Epithelial cell of prostate (primary cell): ENCODE measurements at places on chromosomes 1 and 21.

DNA sequence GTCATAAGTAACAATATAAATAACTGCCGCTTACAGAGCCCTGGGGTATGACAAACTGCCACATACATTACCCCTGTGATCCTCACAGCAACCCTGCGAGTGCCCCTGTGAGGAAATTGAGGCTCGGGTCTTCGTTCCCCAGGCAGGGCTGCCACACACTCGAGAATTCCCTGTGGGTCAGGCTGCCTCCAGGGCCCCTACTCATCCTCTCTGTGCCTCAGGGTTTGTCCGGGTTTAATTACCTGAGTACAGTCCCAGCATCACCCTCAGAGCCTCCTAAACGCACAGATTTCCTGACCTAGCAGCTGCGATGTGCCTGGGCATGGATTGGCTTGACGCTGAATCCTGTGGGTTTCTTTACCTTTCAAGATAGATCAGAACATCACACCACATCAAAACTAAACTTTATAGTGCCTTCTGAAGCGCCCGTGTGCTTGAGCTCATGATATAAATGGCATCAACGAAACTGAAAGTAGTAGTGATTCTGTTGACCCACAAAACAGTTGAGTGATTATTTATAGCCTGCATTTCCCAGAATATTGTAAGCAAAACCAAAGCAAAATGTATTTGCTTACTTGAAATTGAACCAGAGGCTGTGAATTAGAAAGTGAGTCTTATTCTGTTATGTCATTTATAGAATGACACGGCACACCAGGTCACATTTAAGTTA, 14.0 kb downstream of the SLC37A1 start:
- no peak for DNase-seq

DNA sequence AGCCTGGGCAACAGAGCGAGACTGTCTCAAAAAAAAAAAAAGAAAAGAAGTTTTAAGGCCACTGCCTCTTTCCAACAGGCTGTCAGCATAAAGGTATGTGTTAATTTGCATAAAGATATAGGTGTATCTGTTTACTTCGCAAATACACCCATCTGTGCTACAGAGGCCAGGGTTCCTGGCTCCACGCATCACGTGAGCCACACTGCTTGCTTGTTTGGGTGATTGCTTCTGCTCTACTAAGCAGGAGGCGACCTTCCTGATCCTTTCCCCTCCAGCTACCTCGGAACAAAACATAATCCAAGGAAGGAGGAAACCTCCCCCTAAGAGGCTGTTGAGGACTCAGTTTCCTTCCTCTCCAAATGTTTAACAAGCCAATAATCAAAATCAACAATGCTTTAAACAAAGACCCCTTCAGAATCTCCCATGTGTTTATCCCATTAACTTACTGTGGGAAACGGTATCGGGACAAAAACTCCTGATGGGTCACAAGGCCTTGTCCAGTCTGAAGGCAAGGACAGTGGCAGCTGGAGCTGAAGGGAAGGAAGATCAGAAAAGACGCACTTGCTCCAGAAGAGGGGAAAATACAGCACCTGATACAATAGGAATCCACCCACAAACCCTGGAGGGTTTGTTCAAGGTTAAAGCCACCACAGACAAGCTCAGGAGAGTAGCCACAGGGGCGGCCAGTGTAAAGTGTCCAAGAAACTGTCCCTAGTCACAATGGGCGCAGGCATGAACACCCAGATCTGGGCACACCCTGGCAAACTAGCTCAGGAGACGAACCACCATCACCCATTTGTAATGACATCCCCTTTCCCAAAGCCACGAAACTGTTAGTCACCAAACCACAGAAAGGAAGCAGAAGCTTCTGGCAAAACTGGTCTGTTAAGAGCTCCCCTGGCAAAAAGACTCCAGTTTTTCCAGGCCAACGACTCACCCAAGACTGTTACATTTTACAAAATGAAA, 17.2 kb downstream of the CTNNBIP1 start:
- peak; percentile 90 for DNase-seq

GRCh38 chr1:150909585-150910180, 16.5 kb upstream of the SETDB1 start:
- DNase-seq: no peak

DNA sequence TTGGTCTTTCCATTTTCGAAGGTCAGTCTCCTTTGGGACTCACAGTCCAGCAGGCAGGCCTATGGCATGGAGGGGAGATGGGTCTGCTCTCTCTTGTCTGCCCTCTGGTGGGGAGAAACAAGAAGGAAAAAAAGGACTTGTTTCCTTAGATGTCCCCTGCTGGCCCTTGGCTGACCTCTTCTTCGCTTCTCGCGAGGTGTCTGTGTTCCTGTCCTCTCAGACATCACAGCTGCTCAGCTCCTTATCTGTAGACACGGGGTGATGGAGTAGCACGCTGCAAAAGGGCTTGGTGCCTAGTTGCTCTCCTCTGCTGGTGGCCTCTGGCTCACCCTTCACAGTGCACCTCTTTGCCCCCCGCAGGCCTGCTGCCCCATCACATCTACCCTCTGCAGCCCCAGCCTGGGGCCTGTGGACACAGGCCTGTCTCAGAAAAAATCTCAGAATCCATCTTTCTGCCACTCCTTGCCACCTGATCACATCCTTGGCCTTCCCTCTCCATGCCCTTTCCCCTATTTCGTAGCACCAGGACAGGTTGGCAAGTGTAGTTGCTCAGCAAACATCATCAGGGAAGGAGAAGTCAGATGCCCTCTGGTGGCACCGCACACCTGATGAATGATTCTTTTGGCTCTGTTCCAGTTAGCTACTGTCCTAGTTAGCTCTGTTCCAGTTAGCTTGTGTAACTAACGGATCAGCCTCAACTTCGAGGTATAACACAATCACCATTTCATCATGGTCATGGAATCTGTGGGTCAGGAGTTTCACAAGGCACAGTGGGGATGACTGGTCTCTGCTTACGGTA, 18.7 kb upstream of the AK2 start:
- DNase-seq: peak; percentile 39

GRCh38 chr1:201356701-201357100, 20.8 kb downstream of the TNNT2 start:
- DNase-seq: no peak

DNA sequence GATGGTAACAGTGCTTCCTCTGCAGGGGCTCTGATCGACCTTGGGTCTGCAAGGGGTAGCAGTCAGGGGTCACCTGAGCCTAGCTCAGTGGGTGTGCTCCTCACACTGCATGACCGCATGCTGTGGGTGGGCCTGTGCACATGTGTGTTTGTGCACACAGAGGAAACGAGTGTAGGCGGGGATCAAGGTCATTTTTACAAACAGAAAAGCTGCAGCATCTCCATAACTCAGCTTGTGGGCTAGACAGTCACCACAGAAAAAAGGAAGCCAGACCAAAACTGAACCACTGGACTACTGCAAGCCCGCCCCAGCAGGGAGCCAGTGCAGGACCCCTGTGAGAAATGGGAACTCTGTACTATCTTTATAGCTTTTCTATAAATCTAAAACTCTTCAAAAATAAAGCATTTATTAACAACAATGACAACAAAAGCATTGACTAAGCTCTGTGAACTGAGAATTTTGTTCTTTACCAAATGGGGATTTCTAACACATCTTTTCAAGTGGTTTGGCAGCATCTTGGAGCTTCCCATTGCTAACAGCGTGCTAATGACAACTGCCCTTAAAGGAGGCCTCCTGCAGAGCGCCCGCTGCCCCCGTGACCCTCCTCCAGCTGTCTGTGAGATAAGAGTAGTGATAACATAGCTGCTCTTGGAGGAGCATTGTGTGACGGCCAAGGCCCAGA, 19.9 kb upstream of the NEK2 start:
- DNase-seq: no peak

DNA sequence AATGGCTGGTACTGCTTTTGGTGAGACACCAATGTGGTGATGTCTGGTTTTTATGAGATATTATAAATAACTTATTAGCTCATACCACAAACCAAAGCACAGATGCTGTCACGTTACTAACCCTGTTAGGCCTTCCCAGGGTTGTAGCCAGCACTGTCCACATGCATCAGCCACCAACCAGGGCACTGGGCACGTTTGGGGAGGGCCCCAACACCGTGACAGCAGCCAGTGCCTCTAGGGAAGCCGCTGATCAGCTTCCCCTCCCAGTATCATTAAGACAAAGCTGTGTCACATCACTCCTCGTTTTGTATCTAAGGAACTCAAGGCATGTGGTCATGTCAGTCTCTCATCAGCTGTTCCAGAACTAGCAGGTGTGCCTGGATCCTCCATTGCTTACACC, 13.9 kb downstream of the URB1 start:
- no peak for DNase-seq

GRCh38 chr1:212532469-212533147, 76.0 kb upstream of the ATF3 start:
- no peak for DNase-seq

DNA sequence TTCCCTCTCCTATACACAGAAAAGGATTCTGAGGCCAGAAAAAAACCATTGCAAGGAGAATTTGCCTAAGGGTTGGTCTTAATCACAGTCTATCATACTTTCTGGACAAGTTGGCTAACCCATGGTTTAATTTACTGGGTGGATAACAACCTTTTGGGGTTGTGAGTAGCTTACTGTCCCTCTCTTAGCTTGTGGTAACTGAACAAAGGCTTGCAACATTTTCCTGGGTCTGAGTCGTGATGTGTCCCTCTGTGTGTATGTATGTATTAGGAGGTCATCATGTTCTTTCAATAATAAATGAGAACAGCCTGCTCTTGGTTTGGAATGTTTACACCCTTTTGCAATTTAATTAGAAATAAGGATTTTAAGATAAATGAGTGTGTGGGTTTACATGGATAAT, 36.7 kb downstream of the PAPPA2 start:
- no peak for DNase-seq

DNA sequence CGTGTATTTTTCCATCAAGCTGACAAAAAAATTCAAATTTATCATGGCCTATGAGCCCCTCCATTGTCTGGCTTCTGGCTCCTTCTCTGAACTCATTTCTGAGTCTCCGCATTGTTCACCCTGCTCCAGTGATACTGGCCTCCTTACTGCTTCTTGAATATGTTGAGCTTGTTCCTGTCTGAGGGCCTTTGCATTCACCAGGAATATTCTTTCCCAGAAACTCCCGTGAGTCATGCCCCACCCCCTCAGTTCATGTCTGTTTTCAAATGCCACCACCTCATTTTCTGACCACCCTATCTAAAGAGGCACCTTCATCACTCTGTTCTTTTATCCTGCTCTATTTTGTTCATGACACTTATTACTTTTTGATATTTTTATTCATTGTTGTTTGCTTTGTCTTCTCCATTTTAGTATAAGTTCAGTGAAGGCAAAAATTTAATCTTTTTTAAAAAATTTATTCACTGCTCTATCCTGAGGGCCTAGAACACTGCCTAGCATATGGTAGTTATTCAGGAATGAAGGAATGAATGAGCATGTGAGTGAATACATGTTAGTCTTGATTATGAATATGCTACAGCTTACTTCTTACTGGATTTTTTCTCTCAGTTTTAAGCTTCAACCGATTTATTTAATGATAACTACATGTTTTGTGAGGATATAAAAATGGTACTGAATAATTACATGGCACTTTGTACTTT, 140.4 kb upstream of the C1orf105 start:
- DNase-seq: no peak

- DNase-seq: no peak
These were observed 910 bp upstream of the ANKRD65 start for GRCh38 chr1:1421907-1422464.

DNA sequence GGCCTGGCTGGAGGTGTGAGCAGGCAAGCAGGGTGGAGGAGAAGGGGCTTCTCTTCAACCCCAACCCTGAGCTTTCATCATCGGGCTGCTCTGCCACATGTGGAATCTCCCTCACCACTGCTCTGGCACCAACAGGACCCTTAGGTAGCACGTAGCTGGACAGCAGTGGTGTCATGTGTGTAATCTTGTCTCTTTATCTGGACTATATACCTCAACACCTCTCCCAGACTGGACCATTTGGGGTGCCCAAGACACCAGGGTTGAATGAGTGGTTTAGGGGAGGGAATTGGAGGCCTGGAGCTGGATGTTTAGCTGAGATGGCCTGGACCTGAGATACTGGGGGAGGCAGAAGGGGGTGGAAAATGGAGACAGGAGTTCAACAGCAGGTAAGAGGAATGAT, 63.0 kb downstream of the UBE2T start:
- no peak for DNase-seq

- no peak for DNase-seq
These were observed 96.8 kb upstream of the LMO4 start for GRCh38 chr1:87231703-87232367.

DNA sequence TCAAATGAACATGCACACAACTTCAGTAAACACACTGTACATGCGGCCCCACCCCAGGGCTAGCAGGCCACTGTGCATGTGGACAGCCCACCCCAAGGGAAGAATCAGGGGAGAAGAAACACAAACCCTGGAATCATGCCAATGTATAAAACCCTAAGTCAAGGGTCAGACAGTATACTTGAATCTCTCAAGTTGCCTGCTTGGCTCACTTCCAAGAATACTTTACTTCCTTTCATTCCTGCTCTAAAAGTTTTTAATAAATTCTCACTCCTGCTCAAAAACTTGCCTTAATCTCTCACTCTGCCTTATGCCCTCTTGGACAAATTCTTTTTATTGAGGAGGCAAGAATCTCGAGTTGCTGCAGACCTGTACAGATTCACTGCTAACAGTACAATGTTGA, 231.2 kb upstream of the CACYBP start:
- no peak for DNase-seq

DNA sequence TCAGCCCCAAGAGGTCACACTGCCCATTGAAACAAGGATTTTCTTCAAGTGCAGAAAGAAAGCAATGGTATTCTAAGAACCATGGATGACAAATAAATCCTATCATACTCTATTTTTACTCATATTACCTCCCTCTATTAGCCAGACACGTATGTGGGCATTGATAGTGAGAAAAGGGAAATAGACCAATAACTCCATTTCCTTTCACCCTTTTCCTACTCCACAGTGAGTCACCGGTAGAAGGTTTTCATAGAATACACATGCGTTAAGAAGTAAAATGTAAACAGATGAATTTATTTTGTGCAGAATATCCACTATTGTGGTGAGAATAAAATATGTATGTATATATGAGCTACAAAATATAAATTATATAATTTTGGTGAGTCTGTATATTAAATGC, 568.9 kb upstream of the ADGRL4 start:
- DNase-seq: no peak

DNA sequence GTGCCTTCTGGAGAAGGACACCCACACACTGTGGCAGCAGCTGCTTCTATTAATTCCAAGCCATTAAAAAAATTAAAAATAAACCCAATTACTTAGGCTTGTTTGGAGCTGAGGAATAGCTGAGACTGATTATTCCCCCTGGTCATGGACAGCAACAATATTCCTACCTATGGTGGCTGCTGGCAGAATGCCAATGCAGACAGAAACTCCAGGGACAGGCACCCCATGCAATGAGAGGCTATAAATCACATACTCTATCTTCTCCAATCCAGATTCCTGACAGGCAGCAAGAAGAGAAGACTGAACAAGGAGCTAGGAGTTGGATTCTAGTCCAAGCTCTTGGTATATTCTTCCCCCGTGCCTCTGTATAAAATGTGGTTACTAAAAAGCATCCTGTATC, 275.4 kb upstream of the BEND5 start:
- DNase-seq: no peak

- DNase-seq: no peak
These were observed 104.8 kb upstream of the COG2 start for GRCh38 chr1:230537456-230537855.
